Vagina (tissue), 2 donors: ENCODE measurements at places on chromosomes 16 and 17.

DNA sequence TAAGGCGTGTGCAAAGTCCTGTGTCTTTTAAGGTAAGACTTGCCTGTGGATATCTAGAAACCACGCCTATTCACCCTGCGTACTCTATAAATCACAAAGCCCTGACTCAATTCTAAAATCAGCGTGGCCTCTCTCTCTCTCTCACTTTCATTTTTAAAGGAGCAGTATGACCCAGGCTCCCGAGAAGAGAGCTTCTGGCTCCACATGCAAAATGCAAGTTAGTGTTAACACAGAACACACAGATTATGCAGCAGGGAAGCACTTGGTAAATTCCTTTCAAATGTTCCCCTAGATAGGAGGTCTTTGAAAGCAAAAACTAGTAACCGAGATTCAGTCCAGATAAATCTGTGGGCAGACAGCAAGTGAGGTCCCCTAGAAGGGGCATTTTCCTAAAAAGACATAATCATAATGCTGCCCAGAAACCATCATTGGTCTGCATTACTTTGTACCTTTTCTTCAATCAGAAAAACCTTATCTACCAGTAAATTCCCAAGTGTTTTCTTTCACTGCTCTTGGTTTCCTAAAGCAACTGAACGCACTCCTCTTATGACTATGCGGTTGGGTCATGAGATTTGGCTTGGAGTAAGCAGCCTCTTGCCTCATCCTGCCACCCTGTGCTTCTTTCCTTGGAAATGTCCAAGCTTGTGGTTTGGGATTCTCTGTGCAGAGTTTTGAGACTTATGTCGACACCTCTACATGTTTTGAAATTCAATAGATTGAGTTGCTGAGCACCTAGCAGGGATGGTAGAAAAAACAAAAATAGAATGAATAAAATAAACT is 31.7 kb upstream of the KCNJ2 start:
- DNase-seq, result no peak

GRCh38 chr16:49780433-49780832 is 75.5 kb downstream of the ZNF423 start:
- no peak for DNase-seq

DNA sequence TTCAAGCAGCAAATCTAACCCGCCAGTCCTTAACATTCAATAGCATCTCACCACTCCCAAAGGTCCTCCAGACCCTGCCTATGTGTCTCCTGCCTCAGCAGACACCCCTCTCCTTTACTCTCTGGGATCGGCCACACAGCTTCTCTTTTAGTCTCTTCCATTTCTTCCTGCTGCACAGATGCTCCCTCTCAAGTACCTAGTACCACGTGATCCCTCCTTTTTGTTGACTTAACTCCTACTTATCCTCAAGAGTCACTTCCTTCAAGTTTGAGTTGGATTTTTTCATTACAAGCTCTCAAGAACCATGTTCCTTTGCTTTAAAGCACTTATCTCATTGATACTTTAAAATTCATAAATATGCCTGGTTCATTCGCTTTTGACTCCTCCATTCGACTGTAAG is 24.9 kb downstream of the AMFR start:
- no peak for DNase-seq

DNA sequence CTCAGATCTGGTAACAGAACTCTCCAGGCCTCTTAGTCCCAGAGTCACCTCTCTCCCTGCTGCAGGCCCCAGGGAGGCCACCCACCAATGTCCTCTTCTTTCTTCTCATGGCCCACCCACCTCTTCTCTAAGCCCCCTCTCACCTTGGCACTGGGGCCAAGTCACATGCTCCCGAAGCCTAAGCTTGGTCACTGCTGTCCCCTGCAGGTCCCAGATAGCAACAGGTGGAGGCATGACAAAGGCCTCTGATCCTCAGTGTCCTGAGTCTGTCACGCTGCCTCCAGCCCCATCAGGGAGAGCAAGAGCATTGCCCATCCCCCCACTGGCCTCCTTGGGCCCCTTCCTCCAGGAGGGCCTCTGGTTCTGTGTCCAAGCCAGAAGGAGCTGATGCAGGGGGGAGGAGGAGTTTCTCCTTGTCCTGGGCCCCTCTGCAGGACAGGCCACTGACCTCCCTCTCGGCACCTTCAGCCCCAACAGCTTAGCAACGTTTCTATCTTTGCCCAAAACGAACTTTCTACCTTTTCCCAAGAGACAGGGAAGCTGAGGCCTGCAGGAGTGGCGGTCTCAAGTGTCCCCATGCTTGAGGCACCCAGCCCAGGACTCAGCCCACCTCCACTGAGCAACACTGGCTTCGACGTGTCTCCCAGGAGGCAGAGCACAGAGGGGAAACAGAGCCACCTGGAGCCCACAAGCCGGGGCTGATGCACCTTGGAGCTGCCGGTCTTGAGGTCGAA is 8.6 kb downstream of the P2RX1 start:
- DNase-seq, result no peak

DNA sequence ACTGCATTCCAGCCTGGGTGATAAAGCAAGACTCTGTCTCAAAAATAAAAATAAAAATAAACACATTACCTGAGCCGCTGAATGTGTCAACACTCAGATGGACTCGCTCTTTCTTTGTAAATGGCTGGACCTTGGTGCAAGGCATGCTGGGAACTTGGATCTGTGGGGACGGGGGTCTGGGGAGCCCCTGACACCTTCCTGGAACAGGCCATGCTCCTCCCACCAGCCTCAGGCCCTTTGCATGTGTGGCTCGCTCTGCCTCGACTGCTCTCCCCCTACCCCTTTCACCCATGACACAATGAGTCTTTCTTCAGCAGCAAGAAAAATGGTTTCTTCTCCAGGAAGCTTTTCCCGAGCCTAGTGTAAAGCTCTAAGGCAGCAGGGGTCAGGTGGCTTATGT is 94.0 kb upstream of the CDH5 start:
- DNase-seq, result peak; percentile 49

DNA sequence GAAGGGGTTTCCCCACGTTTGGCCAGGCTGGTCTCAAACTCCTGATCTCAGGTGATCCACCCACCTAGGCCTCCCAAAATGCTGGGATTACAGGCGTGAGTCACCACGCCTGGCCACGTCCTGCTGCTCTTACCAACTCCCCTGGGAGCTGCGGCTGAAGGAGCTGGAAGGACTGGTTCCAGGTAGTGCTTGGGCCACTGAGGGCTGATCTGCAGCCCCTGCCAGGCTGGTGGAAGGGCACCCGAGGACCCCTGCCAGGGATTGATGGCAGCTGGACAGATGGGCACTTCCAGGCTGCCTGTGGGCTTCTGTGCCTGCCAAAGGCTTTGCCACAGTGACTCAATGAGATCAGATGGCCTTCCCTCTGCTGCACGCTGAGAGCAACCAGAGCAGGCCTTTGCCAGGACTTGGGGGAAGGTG is 2.3 kb downstream of the OXLD1 start:
- DNase-seq, result no peak

DNA sequence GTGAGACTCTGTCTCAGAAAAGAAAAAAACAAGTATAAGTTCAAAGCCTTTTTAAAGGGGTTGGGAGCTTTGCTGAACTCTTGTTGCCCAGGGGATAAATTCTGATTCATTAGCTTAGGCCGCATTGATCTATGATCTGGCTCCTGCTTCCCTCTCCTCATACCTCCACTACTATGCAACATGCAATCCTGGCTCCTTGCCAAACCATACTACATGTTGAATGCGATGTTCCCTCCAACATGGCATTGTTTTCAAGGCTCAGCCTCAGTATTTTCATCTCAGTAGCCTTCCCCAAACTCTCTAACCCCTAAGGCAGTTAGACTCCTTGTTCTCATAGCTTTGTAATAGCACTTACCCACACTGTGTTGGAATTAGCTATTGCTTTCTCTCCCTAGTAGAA is 6.2 kb downstream of the REXO5 start:
- DNase-seq, result no peak

- DNase-seq, result no peak
Observed at GRCh38 chr17:11554042-11554441, 44.2 kb upstream of the DNAH9 start.

DNA sequence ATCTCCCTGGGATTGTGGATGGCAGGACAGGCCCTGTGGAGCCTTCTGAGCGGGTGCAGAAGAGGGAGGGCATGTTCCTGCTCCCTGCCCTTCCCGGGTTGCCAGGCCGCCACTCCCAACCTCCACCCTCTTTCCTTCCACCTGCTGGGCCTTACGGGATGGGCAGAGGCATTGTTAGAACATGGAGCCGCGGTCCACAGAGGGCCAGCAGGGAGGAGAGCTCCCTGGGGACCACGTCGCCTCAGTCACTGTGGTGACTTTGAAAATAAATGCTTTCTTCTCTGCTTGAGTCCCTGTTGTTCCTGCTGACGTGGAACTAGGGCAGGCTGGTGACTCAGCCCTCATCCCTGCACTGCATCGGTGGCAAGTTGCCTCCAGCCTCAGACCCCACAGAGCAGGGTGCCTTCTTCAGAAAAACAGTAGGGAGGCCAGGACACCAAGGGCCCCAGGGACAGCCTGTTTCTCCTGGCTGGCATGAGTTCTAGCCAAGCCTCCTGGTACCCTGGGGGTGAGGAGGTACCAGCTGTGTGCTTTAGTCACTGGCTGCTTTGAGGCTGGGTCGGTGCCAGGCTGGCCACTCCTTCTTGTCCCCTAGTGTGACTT is 224.9 kb downstream of the SEC14L1 start:
- no peak for DNase-seq

GRCh38 chr17:38444151-38444550 is 15.9 kb downstream of the ARHGAP23 start:
- no peak for DNase-seq

GRCh38 chr16:46922239-46922638 is 38.1 kb downstream of the GPT2 start:
- no peak for DNase-seq

- no peak for DNase-seq
Observed at GRCh38 chr16:48353565-48354163, 31.5 kb downstream of the SIAH1 start.
